ENCODE measurements at places on chromosomes 6 and 20.

DNA sequence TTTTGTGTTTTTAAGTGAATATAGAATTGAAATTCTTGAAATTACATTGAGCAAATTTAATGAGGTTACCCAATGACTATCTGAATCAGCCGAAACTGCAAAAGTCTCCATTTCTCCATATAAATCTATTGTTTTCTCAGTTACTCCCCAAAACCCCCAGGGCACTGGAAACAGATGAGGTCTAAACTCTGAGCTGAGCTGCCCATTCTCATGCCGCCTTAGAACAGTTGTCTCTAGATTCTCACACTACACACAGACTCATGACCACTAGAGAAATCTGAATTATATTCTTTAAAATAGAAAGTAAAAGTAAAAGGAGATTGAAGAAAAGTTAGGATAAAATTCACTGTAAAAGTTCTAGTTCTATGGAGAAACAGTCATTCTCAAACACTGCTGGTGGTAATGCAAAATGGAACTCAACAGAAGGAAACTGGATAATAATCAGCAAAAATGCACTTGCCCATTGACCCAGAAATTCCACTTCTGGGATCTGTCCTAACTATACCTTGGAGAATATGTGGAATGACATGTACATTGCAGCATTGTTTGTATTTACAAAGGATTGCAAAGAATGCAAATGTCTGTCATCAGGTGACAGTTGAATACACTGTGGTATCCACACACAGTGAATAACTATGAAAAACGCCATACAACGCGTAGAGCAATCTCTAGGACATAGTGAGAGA lies 125.5 kb downstream of the IPCEF1 start:
- no peak for DNase-seq

DNA sequence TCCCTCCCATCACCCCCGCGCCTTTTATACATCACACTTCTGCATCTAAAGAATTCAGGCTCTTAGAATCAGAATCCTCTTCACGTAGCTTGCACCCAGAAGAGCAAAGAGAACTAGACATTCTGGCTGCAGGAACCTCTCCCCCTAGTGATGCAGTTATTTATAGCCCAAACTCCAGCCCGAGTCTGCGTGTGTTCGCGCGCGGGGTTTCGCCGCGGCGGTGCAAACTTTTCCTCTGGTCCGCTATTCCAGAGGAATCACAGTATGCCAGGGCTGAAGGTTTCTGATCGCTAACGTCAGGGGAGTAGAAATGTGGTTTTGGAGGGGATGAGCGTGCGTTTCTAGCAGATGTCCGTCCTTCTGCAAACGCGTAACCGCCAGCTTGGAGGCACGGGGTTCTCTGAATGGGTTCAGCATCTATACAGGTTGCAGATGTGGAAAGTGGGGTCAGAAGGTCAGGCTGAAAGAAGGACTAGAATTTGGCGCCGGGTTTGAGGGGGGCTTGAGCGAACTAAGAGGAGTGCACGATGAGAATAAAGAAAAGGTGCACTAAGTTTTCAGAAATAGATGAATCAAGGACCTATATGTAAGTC lies 1.8 kb downstream of the EPHA7 start:
- no peak for DNase-seq

DNA sequence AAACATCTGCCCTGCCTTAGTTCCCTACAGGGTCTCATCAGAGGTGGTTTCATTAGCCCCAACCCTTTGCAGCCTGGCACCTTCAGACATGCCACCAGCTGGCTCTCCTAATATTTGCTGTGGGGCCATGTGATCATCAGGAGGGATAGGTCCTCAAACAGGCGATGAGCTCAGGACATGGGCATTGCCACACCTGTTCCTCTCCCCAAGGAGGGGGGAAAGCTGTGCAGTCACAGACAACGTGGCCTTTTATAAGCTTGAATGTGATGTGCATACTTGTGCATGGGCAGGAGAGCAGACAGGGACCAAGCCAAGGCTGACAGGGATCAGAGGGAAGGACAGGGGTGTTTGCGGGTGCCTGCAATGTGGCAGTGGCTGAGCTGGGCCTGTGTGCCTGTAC lies 78.8 kb upstream of the ZNFX1 start:
- DNase-seq: no peak

GRCh38 chr6:135814043-135814442 lies 37.5 kb upstream of the PDE7B start:
- no peak for DNase-seq

GRCh38 chr6:157110607-157111006 lies 212.7 kb downstream of the TMEM242 start:
- peak; percentile 48 for DNase-seq

- no peak for DNase-seq
These were observed 54.2 kb downstream of the DSTN start for GRCh38 chr20:17624070-17624469.

Measured in HCEC 1CT (cell line).